ENCODE measurements at places on chromosomes 16 and 17.

DNA sequence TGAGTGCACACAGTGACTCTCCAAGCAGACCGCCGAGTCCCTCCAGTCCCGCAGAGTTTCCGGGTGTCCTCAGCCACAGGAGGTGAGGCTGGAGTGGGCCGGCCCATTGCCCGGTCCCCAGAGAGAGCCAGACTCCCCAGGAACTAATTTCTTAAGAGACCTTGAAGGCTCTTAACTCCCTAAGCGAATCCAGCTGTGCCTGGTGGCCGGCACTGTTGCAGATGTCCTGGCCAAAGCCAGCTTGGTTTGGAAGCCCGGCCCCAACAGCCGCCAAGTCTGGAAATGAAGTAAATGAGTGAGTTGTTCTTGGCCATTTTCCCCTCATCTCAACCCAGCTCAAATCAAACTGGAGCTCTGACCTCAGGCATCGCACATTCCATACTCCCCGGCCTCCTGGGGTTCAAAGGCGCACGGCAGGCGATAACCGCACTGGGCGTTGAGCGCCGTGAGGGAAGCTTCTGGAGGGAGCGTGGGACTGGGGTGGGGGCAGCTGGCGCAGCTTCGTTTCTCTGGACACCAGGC, 42.0 kb downstream of the CMIP start:
- no peak for DNase-seq

DNA sequence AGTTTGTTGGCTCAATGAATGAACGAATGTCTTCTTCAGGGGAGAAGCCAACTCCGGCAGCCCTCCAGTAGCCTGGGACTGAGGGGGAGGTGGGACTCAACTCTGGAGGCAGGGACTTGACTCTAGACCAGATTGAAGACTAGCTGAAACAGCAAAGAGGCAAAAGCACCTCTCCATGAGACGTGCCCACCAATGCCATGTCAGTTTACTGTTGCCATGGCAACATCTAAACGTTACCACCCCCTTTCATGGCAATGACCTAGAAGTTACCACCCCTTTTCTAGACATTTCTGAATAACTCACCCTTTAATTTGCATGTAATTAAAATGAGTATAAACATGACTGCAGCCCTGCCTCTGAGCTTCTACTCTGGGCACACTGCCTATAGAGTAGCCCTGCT, 91.8 kb downstream of the ASIC2 start:
- DNase-seq, result no peak

DNA sequence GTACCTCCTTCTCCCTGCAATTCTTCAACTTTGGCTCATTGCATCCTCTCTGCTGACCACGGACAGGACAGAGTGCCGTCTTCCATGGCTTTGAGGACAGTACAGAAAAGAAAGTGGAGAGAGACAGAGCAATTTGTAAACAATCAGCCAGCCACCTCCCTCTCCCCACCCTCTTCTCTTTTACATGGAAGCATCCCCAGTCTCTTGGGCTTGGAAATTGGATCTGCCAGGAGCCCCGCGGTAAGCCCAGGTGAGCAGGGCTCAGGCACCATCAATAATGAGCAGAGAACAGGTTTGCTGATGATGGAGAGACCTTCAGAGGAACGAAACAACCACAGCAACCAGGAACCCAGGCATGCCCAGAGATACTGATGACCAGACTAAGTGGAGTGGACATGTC, 194.9 kb upstream of the TNRC6C start:
- DNase-seq, result no peak

- DNase-seq, result peak; percentile 29
Measured at GRCh38 chr17:75679706-75680211, 12.6 kb downstream of the SAP30BP start.

- DNase-seq, result no peak
Measured at GRCh38 chr17:73184136-73184993, 8.5 kb upstream of the COG1 start.

DNA sequence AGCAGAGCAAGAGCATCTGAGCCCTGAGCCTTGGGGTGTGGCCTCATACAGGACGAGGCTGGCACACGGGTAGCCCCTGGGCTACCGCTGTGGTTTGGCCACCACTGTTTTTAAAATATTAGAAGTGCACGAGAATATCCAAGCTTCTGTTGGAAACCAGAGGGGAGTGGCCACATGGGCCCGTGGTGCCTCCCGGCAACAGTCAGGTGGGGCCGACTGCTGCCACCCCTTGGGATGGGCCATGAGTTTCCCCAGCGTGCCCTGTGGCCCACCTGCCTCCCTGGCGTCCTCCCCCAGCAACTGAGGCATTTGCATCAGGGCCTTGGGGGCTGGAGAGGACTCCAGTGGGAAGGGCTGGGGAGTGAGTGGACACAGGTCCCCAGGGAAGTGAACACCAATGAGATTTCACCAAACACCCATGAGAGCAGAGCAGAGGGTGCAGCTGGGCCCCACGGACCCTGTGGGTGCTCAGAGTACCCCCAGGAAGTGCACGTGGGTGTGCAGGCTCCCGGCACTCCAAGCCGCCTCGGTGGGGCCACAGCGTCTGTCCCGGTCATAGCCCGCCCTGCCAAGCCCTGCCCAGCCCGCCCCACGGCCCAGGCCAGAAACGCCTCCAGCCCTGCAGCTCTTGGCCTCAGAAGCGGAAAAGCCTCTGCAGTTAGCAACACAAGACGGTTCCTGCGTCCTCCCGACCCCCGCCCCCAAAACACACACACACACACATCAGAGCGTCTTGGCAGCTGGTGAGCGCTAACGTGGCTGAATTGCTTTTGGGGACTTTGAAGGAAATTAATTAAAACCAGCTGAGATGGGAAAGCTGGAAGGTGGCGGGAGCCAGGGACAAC, 22.7 kb downstream of the ZNF469 start:
- no peak for DNase-seq

GRCh38 chr17:32583053-32583452, 96.3 kb downstream of the CDK5R1 start:
- DNase-seq, result no peak

DNA sequence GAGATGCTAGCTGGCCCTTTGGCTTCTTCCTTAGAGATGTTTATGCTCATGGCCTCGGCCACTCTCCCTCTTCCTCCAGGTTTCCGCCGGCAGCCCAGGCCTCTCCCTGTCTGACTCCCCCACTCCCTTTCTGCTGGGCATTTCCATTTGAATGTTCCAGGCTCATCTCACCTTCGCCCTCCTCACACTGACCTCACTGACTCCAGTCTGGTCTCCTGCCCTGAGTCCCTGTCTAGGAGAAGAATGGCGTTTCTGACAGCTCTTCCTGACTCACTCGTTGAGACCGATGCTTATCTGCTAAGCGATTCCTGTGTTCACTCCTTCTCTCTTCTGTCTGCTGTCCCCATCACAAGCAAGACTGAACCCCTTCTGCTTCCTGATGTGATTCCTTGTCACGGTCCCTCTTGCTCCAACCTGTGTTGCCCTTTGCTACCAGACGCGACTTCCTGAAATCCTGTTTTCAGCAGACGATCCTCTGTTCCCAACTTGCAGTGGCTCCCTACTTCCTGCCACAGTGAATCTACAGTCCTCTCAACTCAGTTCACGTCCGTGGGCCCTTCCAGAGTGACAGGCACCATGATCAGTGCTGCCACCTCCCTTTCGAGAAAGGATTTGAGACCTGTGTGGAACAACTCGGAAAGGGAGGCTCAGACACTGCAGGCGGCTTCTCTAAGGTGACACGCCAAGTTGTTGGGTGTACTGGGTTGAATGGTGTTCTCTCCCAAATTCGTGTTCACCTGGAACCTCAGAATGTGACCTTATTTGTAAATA, 176.4 kb downstream of the MSI2 start:
- no peak for DNase-seq
